ENCODE measurements at places on chromosomes 7 and 10.

DNA sequence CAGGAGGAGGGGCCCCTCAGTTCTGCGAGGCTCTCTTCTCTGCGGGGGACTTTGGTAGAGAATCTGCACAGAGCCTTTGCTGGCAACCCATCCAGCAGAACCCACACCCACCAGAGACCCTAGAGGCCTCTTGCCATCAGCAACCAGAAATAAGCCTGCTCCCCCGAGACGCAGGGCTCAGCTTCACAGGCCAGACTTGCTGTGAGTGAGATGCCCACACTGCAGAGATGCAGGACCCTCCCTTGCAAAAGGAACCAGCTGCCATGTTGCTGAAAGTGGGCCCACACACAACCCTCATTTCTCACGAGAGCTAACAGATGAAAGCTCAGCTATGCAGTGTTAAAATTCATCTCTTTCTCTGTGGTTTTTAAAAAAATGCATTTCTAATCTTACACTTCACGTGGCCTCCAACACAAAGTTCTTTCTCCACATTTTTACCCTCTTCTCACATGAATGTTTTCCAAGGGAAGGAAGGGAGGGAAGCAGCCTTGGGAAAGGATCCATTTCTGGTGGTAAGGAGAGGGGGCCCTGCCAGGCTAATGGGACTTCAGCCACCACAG lies 171.6 kb downstream of the CCDC3 start:
- DNase-seq = no peak

GRCh38 chr7:90617442-90617841 lies 21.3 kb downstream of the CDK14 start:
- DNase-seq = no peak

DNA sequence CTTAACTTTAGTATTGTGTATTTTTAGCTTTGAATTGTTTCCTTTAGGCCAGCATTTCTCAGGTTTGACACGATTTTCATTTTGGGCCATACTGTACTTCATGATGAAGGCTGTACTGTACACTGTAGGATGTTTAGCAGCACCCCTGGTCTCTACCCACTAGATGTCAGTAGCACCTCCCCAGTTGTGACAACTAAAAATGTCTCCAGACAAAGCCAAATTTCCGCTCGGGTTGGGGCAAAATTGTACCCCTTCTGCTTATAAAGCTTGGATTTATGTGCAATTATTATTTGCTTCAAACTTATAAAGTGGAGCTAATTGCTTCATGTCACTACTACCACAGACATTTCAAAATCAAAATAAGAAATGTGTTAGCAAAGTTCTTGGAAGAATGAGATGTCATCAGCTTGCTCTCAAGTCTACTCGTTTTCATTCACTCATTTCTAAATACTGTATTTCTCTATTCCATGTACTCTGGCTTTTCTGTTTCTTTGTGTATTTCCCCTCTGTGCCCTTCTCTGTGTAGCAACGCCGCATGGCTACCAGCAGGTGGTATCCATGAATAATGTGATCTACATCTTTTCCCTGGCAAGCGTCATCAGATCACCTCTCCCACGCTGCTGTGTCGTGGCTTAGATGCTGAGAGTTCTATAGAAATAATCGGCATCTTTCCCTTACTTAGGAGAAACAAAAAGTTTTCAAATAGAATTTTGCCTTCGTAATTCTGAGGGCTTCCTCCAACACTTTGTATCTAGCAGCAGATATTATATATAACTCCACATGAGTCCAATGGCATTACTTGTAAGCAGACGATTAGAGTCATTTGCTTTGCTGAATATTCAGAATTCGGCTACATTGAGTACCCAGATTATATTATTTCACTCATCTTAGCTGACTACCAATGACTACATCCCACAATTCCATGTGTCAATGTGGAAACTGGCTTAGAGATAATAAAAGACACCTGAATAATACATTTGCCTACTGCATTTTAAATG lies 47.8 kb upstream of the CALCR start:
- no peak for DNase-seq

- DNase-seq = no peak
Observed at GRCh38 chr10:20858292-20859124, 38.6 kb downstream of the NEBL start.

DNA sequence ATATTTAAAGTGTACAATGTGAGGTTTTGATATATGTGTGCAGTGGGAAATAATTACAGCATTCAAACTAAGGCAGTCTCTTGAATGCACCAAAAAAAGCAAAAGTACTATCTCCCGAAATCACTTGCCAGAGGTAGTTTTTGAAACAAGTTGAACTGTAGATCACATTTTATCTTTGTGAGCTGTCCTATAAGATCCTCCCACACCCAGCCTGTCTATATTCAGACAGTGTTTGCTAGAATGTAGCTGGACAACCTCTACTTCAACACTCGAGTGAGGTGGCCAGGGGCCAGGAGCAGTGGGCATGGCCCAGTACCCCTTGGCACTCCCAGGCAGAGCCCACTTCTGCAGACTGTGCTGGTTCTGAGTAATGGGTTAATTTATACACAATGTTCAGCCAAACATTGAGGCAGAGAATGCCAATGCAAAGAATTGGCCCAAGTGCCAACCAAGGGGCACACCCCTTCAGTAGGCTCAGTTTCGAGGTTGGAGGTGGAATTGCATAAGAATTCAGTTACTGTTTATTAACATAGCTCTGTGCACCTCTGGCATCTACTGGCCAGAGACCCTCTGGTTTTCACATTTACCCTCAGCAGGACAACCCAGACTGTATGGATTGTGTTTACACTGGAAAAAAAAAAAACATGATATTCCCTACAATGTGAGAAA lies 70.5 kb downstream of the AHR start:
- DNase-seq = no peak

- no peak for DNase-seq
Observed at GRCh38 chr7:143394777-143395176, 13.6 kb downstream of the ZYX start.

GRCh38 chr7:41114691-41115090 lies 588.2 kb downstream of the INHBA start:
- no peak for DNase-seq

DNA sequence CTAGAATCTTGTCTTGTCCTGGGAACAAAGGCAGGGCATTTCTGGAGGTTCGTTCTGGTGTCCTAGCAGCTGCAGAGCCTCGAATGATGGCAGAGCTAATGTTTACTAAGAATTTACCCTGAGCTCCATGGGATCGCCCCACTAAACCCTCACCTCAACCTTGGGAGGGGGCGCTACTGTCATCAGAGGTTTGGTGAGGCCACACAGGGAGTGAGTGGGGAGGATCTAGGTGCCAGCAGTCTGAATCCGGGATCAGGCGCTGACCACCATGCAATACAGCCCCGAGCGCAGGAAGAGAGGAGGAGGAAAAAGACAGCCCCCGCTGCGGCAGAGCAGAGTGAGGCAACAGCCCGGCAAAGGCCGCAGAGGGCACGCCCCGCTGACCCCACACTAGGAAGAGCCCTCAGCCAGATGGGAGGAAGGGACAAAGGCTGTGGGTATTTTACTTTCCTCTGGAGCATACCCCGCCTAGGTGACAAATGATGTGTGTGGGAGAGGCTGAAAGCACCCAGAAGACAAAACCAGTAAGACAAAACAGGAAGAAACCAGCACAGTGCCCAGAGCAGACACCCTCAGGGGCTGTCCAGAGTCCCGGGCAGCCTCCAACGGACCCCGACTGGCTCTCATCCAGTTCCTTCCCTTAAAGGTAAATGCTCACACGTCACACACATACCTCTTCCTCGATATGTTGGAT lies 103.5 kb downstream of the FAM53B start:
- DNase-seq = no peak

DNA sequence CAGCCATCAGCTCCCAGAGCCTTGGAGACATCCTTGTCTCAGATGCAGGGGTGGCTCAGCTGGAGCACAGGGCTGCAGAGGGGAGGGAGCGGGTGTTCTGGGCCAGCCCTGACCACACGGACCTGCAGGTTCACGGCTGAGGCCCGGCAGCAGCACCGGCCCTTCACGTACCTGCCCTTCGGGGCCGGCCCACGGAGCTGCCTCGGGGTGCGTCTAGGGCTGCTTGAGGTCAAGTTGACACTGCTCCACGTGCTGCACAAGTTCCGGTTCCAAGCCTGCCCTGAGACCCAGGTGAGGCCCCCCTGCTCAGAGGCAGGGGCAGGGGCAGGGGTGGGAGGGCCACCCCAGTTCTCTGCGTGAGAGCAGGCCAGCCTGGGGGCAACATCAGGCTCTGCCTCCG lies 45.2 kb downstream of the PARP12 start:
- DNase-seq = no peak

- DNase-seq = no peak
Observed at GRCh38 chr10:97726636-97727178, 10.2 kb upstream of the ZFYVE27 start.

- DNase-seq = no peak
Observed at GRCh38 chr10:35153716-35154115, 27.1 kb downstream of the CREM start.

GRCh38 chr7:71563276-71563675 lies 431.3 kb downstream of the GALNT17 start:
- no peak for DNase-seq

GRCh38 chr10:64465653-64466052 lies 944.5 kb downstream of the REEP3 start:
- no peak for DNase-seq

DNA sequence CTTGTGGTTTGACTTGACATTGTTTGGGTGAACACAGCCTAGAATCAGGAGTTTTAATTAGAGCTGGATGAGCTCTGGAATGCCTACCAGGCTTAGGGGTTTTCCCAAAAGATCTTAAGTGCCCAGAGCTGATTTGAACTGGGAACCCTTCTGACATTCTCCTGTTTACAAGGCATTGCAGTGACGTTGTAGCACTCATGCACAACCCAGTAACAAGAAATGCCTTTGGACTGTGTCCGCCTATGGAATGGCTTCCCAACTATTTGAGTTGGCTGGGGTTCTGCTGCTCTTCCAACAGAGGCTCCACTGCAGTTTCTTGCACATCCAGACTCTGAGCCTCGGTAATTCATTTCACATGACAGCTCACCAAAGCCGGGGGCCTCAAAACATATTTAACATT lies 76.7 kb upstream of the MKX start:
- no peak for DNase-seq

- DNase-seq = no peak
Observed at GRCh38 chr7:80967071-80967916, 48.4 kb upstream of the SEMA3C start.

DNA sequence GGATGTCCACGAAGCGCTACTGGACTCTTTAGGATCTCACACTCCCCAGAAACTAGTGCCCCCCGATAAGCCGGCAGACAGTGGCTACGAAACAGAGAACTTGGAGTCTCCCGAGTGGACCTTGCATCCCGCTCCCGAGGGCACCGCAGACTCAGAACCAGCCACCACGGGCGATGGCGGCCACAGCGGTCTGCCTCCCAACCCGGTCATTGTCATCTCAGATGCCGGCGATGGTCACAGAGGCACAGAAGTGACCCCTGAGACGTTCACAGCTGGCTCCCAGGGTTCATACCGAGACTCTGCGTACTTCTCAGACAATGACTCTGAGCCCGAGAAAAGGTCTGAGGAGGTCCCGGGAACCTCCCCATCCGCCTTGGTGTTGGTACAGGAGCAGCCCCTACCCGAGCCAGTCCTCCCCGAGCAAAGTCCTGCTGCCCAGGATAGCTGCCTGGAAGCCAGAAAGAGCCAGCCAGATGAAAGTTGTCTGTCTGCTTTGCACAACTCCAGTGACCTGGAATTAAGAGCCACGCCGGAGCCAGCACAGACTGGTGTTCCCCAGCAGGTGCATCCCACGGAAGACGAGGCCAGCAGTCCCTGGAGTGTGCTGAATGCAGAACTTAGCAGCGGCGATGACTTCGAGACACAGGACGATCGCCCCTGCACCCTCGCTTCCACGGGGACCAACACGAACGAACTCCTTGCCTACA lies 17.6 kb upstream of the BHLHA15 start:
- DNase-seq = no peak

GRCh38 chr7:29885626-29886025 lies 79.3 kb downstream of the WIPF3 start:
- no peak for DNase-seq

- no peak for DNase-seq
Observed at GRCh38 chr7:22093001-22093400, 147.3 kb upstream of the CDCA7L start.

DNA sequence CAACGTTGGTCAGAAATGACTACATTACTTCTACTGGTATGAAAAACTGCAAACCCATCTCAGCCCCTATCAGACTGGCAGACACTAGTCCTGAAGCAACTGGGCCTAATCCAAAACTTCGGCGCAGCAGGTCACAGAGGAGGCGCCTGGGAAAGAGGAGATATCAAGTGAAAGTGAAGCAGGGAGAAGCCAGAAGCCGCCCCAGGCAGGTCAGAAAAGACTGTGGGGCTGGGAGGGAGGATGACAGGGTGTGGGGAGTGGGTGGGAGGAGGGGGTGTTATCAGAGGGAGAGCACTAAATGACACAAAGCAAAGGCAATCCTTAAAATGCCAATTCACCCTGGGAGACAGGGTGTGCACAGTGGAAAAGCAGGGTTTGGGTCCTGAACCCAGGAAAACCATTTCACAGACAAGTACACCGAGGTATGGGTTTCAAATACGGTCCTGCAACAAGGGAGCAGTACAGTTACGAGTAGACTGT lies 731 bp downstream of the CHCHD3 start:
- no peak for DNase-seq

DNA sequence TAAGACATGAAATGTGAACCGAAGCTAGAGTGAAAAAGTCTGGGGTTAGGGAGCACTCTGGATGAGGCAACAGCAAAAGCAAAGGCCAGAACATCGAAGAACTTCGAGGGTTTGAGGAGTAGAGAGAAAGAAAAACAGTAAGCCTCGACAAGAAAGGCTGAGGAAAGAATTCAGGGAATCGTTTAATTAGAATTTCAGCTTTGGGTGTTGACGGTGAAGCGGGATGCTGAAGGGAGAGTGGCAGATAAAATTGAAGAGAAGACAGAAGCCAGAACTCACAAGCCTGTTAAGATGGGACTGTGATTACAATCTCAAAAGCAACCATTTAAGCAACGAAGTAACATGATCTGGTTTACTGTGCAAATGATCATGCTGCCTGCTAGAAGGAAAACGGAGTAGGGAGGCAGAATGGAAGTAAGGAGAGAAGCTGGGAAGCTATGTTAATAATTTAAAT lies 2.1 kb downstream of the TRDMT1 start:
- no peak for DNase-seq

DNA sequence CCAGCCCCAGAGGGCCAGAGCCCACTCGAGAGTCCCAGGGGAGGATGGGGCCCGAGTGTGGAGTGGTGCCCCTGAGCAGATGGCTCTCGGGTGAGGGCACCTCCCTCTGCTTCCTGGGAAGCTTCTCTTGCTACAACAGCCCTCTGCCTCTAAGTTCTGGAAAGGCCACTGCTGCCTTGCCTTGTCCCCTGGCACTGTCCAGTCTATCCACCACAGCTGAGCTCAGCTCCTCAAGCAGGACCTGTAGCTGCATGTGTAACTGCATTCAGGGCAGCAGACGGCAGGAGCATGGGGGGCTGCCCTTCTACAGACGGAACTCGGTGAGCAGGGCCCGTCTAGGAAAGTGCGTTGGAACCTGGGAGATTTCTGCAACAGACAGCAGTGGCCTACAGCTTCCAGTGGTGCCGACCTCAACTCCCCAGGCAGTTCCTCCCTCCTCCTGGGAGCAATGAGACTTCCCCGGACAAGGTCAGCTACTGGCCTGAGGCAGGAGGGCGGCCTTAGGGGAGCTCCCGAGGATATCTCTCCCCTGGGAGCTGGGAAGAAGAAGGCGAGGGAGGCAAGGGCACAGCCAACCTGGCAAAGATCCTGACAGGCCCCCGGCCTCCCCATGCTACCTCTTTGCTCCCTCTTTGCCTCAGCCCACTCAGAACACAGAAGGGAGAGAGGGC lies 88.5 kb downstream of the DLG5 start:
- DNase-seq = no peak

- DNase-seq = peak; percentile 68
Observed at GRCh38 chr10:71371750-71372166, 25.0 kb upstream of the CDH23 start.

GRCh38 chr7:150753826-150754603 lies 16.8 kb downstream of the GIMAP5 start:
- DNase-seq = no peak

All from GM12864 (cell line).